ENCODE measurements at places on chromosomes 2 and 18.
A peak's percentile ranks its signal among the peaks of the same experiment; 100 is the strongest.

DNA sequence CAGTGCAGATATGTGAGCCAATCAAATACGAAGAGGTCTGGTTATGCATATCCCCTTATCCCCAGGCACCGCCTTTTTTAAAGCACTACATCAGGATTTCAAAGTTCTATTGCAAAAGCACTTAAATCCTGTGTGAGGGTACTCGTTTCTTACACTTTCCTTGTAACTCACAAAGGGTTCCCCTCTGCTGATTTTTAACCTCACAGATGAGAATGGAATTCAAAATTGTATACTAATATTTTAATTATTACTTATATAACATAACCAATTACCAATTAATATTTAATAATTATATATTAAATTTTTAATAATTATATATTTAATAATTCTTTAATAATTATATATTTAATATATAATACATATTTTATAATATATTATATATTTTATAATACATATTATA lies 126.2 kb upstream of the MAPRE2 start:
- DNase-seq: no peak

GRCh38 chr18:66136039-66136438 lies 385.2 kb downstream of the CDH7 start:
- no peak for DNase-seq

- no peak for DNase-seq
Observed at GRCh38 chr2:84923009-84923408, 17.6 kb downstream of the TMSB10 start.

- no peak for DNase-seq
Observed at GRCh38 chr2:219204425-219205164, 2.0 kb upstream of the ZFAND2B start.

DNA sequence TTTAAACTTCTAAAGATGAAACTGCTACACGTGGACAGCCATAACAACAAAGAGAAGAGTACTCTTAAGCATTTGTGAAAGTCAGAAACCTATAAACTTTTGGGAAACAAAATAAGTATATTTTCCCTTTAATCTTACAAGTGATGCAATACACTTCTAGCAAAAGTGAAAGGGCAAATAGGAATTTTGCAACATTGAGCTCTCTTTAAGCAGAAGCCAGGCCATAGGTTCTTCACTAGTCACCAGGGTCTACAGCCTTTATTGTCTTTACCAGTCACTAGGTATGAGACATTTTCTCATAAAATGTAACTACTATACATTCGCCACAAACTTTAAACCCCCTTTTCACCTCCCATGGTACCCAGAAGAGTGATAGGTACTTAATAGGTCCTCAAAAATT lies 37.5 kb downstream of the SCN1A start:
- DNase-seq: no peak

DNA sequence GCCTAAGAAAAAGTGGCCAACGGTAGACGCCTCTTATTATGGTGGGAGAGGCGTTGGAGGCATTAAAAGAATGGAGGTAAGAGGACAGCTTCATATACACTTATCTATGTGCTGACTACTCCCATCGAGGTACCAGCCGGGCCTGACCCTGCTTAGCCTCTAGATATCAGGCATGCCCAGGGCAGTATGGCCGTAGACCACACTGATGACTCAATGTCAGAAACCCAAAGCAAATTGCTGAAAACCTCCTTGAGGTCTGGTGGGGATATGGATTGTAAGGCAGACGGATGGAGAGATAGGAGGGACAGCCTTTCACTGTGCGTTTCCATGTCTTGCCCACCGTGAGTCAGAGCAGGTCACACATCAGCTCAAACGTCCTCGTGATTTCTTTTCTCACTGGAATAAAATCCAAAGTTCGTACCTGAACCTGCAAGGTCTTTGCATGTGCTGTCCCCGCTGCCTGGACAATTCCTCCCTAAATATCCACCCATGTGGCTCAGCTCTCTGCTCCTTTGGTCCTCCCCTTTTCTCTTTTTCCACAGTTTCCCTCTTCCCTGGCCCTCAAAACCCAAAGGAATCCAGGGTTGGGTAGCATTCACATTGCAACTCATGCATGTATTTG lies 168.9 kb downstream of the ANTXR1 start:
- DNase-seq: no peak

- no peak for DNase-seq
Observed at GRCh38 chr18:38466426-38466825, 900.8 kb upstream of the CELF4 start.

DNA sequence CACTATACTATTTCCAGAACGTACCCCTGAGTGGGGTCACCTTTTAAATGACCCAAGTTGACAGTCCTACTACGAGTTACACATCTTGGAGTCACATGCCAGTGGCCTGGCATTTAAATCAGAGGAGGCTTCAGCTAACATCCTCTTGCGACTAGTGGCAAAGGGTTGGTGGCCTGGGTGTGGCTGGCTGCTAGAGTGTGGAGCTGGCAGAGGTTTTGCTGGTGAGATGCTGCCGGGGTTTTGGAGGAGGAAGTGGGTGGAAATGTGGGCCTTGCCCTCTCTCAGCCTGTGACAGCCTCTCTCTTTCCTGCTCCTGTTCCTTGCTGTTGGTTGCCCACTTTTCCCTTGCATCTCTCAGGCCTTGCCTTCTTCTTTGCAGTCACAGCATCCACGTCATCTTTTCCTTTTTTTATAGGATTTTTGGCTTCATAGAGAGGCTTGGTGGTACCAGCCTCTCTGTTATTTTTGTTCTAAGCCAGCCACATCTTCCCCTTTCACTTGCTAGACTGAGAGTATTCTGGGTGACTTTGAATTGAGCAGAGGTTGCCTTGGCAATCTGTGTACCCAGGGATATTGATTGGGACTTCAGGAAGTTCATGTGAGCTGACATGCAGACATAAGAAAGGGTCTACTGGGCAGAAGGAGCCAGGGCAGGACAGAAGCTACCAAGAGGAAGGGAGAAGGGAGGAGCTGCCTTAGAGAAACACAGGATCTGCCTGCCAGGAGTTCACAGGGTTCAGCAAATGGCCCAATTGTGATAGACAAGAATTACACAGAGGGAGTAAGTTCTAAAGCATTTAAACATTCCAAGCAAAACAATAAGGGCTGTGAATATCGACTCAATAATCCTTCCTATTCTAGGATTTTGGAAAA lies 55.4 kb downstream of the CDC42EP3 start:
- peak; percentile 45 for DNase-seq

- no peak for DNase-seq
Observed at GRCh38 chr2:19695706-19696105, 206.1 kb downstream of the TTC32 start.

- no peak for DNase-seq
Observed at GRCh38 chr2:141027221-141027620, 1103.6 kb downstream of the LRP1B start.

- DNase-seq: no peak
Observed at GRCh38 chr2:98205889-98206288, 118.9 kb downstream of the VWA3B start.

DNA sequence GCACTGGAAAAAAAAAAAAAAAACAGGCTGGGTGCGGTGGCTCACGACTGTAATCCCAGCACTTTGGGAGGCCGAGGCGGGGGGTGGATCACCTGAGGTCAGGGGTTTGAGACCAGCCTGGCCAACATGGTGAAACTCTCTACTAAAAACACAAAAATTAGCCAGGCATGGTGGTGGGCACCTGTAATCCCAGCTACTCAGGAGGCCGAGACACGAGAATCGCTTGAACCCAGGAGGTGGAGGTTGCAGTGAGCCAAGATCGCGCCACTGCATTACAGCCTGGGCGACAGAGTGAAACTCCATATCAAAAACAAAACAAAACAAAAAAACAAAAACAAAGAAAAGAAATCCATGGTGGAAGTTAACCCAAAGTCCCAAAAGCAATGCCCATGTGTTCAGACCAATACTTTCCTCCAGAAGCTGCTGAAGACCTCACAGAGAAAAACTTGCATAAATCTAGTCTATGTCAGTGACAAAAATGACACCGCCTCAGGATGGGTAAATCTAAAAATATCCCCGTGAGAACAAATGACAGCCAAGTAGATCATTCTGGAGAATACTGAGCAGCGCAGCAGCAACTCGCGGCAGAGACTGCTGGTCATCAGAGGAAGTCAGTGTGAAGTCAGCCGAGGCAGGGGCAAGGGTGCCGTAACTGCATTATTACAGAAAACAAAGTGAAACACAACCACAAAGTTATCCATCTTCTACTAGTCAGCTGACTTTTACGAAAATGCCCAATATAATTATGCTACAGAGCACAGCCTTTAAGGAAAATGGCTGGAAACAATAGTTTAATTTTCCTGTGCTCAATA lies 41.0 kb downstream of the LPIN2 start:
- DNase-seq: peak; percentile 78

- DNase-seq: no peak
Observed at GRCh38 chr2:100599566-100599965, 36.8 kb downstream of the PDCL3 start.

GRCh38 chr2:147068071-147068470 lies 776.8 kb upstream of the ACVR2A start:
- DNase-seq: no peak

- no peak for DNase-seq
Observed at GRCh38 chr2:216107760-216108159, 1.4 kb upstream of the XRCC5 start.

DNA sequence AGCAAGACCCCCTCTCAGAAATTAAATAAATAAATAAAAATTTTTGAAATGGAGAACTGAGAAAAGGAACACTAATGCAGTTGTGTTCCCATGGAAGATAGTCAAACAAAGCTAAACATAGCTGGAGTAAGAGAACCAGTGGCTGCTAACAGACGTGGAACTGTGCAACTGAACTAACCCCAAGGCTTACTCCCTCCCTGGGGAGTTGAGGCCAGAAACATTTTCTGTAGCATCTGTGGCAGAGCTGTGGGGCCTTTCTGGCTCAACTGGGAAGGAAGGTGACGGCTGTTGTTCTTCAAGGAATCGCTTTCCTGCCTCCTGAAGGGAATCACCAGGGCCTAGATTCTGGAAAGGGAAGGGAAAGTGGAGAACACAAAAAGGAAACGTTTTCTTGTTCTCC lies 53.9 kb upstream of the B3GNT2 start:
- no peak for DNase-seq

GRCh38 chr2:229335877-229336346 lies 64.8 kb upstream of the PID1 start:
- peak; percentile 62 for DNase-seq

- DNase-seq: no peak
Observed at GRCh38 chr2:75416420-75417342, 144.1 kb downstream of the EVA1A start.

GRCh38 chr2:227674485-227674884 lies 7.9 kb downstream of the SCYGR5 start:
- DNase-seq: no peak

DNA sequence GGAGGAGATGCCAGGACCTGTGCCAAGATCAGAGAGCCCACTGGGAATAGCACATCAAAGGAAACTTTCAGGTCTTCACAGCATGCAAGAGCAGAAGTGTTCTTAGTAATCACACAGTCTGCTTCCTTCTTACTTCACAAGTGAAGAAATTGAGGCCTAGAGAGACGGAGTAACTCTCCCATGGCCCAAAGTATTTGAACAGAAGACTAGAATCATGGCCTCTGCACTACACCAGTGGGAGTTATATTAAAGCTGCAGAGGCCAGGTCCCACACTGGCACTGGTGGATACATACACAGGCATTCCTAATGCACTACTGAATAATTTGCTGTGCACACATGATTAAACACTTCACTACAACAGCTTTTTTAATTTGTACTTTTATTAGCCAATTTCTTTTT lies 107.6 kb upstream of the RMP24 start:
- no peak for DNase-seq

Data from right cardiac atrium (tissue), 5 donors.